ENCODE measurements at places on chromosomes 1 and 21. TPM values are rescaled to one million over a fixed set of nuclear protein-coding genes. Genes with fewer than 3 reads are reported as not detected.

DNM3 gene
- total RNA-seq: 2.5 TPM

ANGPTL1 gene
- total RNA-seq: not detected

CNIH3 gene
- 1.4 TPM for total RNA-seq

PLA2G5 gene
- not detected for total RNA-seq

MROH7 gene
- total RNA-seq: not detected

FAM167B gene
- total RNA-seq: 0.35 TPM

SYT6 gene
- total RNA-seq: not detected

PRDM16 gene
- total RNA-seq: 0.06 TPM

IVL gene
- 0.35 TPM for total RNA-seq

MYBPHL gene
- total RNA-seq: not detected

LIPI gene
- not detected for total RNA-seq

TLR5 gene
- total RNA-seq: under 0.01 TPM

HPDL gene
- total RNA-seq: 2.9 TPM

SLC2A5 gene
- total RNA-seq: not detected

TIAM1 gene
- 3.6 TPM for total RNA-seq

C4BPB gene
- total RNA-seq: not detected

CRP gene
- total RNA-seq: not detected

CNR2 gene
- total RNA-seq: not detected

RGS4 gene
- total RNA-seq: 21.0 TPM

TAF12 gene
- 18.6 TPM for total RNA-seq

IL22RA1 gene
- total RNA-seq: not detected

KCNJ15 gene
- 40.8 TPM for total RNA-seq

ANKRD65 gene
- 2.7 TPM for total RNA-seq

FCRLB gene
- total RNA-seq: 3.6 TPM

PRELP gene
- total RNA-seq: not detected

PEAR1 gene
- total RNA-seq: 19.0 TPM

LDLRAD1 gene
- total RNA-seq: not detected

FLAD1 gene
- 41.9 TPM for total RNA-seq

HORMAD1 gene
- total RNA-seq: not detected

L1TD1 gene
- total RNA-seq: 1.1 TPM

TMEM79 gene
- total RNA-seq: 3.9 TPM

CATSPERE gene
- under 0.01 TPM for total RNA-seq

KCNE2 gene
- total RNA-seq: not detected

LMOD1 gene
- total RNA-seq: not detected

LAPTM5 gene
- 2.2 TPM for total RNA-seq

SPRR2B gene
- total RNA-seq: not detected

ITLN2 gene
- total RNA-seq: not detected

RNF223 gene
- total RNA-seq: 0.36 TPM

HJV gene
- 0.35 TPM for total RNA-seq

AADACL4 gene
- total RNA-seq: not detected

CD164L2 gene
- not detected for total RNA-seq

C1orf167 gene
- total RNA-seq: not detected

LCE1A gene
- total RNA-seq: not detected

TMEM69 gene
- 43.8 TPM for total RNA-seq

TRIM67 gene
- total RNA-seq: not detected

AGRN gene
- 462 TPM for total RNA-seq

MATN1 gene
- not detected for total RNA-seq

FCRL6 gene
- not detected for total RNA-seq

FCMR gene
- total RNA-seq: 0.65 TPM

OR2T27 gene
- not detected for total RNA-seq

TCP10L gene
- under 0.01 TPM for total RNA-seq

COL16A1 gene
- total RNA-seq: 5.2 TPM
